ENCODE measurements at places on chromosomes 6 and 20.

- DNase-seq = peak; percentile 63
These were observed 177.8 kb upstream of the ECI2 start for GRCh38 chr6:4313044-4313686.

GRCh38 chr6:2940010-2940850 is 31.1 kb downstream of the SERPINB6 start:
- DNase-seq = peak; percentile 90

DNA sequence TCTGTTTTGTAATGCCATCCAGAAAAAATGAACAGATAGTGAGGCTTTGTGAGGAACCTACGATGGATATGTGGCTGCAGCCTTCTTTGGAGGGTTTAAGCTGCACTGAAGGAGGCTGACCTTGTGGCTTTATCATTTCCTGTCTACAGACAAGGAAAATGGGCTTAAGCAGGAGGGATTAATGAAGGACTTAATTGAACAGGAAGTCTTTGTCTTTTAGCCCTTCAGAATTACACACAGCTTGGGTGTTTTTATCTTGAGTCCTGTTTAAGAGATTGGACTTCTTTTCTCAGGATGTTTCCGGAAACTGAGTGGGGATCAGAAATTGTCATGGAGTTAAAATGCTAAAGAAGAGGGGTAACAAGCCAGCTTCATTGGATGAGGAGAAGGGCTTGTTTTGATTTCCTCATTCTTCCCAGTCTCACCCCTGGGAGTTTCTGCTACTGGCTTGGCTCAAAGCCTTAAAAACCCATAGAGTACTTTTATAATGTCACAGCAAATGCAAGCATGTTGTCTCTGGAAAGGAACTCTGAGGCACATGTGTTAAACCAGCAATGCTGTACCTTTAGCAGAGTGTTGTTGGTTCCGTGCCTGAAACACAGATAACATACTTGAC is 193.6 kb downstream of the JARID2 start:
- DNase-seq = no peak

DNA sequence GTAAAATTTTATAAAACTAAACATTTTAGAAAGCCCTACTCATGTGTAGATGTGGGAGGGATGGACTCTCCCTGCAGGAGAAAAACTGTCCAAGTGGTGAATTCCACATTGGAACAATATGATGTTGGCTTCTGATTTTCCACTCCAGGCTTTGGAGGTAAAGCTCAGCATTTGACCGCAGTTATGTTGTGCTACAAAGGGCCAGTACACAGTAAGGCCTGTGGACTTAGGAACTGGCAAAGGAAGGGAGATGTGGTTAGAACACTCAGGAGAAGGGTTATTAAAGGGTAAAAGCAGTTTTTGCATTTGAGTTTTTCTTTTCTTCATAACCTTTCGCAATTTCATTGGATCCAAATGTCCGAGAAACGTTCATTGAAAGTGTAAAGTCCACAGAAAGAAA is 150.3 kb upstream of the SASH1 start:
- no peak for DNase-seq

- peak; percentile 59 for DNase-seq
These were observed 14.9 kb downstream of the PRKN start for GRCh38 chr6:162712694-162713093.

GRCh38 chr20:23639490-23639958 is 1.8 kb upstream of the CST3 start:
- DNase-seq = no peak

- no peak for DNase-seq
These were observed 579.6 kb downstream of the COL12A1 start for GRCh38 chr6:74626288-74626687.

GRCh38 chr20:21682521-21682954 is 22.9 kb upstream of the PAX1 start:
- no peak for DNase-seq

GRCh38 chr6:5638666-5639065 is 368.1 kb downstream of the NRN1 start:
- no peak for DNase-seq

DNA sequence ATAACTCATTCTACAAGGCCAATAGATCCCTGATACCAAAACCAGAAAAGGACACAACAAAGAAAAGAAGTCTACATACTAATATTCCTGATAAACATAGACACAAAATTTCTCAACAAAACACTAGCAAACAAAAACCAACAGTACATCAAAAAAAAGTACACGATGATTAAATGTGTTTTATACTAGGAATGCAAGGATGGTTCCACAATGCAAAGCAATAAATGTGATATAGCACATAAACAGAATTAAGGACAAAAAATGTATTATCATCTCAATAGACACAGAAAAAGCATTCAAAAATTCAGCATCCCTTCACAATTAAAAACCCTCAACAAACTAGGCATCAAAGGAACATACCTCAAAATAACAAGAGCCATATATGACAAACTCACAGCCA is 23.2 kb downstream of the TREM1 start:
- DNase-seq = no peak

- no peak for DNase-seq
These were observed 74.9 kb upstream of the SMLR1 start for GRCh38 chr6:130752267-130752666.

DNA sequence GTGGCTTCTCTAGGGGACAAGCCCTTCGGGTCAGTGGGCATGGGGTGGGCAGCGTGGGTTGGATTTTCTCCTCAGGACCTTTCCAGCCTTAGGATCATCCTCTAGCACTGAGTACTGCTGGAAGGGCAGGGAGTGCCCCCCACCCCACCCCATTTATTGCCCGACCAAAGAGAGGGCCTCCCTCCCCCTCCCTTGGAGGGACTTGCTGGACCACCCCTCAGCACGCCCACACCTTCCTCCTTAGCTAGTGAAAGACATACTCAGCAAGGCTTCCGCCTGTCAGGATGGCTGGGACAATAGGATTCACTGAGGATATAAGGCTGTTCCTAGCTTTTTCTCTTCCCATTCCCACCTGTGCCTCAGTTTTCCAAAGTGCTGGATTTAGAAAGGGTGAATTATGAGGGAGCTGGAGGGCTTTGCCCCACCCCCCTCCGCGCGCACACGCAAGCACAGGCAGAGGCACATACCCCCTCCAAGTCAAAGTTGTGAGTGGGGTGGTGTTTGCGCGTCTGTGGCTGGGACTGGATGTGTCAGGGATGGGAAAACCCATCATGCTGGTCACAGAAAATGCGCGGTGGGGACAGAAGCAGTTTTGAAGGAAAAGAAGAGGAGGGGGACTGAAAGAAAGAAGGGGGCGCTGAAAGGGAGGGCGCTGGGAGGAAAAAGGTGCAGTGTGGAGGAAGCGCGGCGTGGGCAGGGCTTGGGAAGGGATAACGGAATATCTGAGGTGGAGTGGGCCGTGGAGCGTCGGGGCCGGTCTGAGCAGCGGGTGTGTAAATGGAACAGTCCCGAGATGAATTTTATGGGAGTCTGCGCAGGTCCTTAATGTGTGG is 693 bp upstream of the SLC29A1 start:
- DNase-seq = peak; percentile 44

DNA sequence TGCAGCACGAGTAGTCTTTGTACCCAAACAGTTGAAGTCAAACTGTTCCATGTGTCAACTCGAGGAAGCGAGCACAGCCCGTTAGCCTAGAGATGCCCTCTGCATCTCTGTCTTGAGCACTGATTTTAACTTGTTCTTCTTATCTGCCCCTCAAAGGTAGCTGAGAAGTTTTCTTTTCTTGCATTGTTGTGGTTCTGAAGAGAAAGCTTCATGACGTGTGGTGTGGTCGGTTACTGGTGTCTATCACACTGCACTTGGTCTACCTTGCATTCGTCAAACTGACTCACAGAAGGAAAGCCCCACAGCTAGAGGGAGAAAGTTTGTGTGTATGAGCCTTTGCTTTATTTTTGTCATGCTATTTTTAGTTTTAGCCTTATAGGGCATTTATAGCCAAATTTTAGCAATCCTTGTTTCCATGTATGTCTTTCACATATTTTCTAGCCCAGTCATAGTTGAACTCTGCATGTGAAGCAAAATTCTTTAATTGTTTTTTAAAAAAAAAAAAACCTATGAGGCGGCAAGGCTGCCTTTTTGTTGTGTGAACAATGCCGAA is 115.1 kb downstream of the JAG1 start:
- no peak for DNase-seq

GRCh38 chr20:13205848-13206434 is 15.1 kb upstream of the ISM1 start:
- no peak for DNase-seq

- no peak for DNase-seq
These were observed 1.2 kb downstream of the CDH4 start for GRCh38 chr20:61253264-61253639.

GRCh38 chr20:47922269-47922668 is 137.0 kb upstream of the SULF2 start:
- peak; percentile 20 for DNase-seq

- DNase-seq = peak; percentile 48
These were observed 12.2 kb downstream of the RRP36 start for GRCh38 chr6:43033496-43034189.

DNA sequence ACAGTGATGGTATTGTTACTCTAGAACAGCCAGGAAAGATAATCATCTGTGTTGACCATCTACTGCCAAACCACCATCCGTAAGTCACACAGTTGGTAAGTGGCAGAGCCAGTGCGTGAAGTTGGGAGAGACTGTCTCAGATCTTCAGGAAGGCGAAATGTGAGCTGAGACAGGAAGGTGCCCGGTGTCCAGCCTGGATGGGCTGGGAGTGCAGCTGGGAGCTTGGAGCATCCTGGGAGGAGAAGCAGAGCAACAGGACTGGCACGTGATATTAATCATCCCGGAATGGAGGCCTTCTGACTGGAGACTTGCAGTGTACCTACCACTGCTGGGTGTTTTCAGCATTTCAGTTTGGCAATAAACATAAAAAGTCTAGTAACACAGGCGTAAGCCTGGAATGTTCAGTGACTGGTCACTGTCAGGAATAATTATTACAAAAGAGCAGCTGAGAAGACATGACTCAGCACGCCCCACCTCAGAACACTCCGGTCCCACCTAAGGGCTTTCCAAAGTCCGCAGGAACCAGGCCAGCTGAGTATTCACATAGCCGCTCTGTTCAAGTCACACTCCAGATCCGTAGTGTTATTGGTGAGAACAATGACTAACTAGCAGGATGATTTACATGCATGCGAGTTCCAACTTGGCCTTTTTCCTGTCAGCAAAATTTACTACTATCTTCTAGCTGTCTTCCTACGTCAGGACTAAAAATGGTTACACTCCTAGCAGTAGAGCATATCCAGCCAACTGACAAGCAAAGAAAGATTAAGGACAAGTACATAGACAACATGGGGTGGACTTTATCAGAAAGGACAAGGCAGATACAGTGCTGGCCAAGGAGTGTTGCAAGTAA is 45.1 kb upstream of the PNRC1 start:
- peak; percentile 96 for DNase-seq

DNA sequence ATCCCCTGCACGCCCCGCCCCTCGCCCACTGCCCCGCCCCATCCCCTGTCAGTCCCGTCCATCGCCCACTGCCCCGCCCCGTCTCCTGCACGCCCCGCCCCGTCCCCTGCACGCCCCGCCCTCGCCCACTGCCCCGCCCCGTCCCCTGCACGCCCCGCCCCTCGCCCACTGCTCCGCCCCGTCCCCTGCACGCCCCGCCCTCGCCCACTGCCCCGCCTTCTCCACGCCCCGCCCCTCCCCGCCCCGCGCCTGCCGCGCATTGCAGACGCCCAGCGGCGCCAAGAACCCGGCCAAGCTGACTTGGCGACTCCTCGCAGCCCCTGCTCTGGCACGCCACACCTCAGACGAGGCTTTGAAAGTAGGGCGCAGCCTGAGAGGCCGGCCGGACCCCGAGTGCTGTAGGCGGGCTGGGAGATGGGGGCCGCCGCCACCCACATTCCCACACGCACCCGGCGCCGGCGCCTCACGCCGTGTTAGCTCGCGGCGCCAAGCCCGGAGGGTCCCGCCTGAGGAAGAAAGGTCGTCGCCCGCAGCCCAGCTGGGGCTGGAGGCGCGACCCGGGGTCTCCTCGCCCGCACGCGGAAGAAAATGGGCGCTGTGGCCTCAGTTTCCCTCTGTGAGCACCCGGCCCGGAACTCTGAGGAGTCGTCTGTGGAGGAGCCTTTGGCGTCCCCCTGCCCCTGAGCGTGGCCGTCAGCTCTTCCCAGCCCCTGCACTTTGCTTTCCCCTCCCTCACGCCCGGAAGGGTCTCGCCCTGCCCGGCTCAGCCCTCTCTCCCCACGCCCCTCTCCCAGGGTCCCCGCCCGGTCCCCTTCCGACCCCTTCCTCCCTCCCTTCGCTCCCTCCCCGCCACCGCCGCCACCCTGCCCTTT is at the start of gene RAD21L1:
RAD21L1 (plus strand) TSS at position 262 of the 872 bp plus-strand sequence. CDS start 2,410 bp downstream, outside the sequence.
- peak; percentile 54 for DNase-seq

DNA sequence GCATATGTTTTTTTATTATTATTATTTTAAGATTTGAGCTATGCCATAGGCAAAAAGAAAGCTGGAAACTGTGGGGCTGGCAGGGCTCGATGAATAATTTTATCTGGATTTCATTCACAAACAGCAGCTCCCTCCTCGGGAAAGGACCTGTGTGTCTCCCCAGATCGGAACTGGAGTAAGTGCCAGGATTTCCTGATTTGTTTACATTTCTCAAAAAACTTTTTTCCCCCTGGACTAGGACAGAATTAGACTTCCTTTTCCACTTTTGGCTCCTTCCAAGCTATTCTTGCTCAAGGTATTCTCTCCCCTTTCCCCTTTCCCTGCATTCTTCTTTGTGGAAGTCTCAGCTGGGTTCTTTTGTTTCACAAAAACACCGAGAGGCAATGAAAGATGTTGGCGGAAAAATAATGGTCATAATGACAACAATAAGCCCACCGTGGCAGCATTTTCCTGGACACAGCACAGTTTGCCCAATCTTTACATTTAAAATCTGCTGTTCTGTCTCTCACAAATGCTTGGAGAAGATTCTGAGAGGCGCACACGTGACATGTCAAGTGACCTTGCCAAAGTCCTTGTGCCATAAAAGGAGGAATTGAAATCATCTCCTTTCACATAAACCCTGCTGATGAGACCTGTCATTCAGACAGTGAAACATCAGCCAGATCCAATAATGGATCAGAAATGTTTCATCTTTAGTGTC is 85.8 kb upstream of the PREP start:
- DNase-seq = peak; percentile 34

DNA sequence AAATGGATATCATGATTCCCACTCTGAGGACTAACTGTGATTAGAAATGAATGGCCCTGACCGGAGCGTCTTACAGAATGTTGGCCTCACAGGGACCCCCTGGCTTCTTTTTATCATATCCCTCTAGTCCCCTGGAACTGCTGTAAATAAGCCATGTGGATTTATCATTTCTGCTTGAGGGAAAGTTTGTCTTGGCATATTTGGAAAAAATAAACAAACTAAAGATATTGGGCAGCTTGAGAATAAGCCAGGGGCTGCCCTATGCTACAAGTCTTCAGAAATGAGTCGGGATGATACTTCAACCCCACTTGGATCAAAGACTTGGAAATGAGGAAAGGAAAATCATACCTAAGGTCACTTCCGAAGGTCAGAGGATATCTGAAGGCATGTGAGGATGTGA is 179.1 kb downstream of the THBS2 start:
- no peak for DNase-seq

- no peak for DNase-seq
These were observed 105.7 kb downstream of the SNAP25 start for GRCh38 chr20:10324198-10324847.

DNA sequence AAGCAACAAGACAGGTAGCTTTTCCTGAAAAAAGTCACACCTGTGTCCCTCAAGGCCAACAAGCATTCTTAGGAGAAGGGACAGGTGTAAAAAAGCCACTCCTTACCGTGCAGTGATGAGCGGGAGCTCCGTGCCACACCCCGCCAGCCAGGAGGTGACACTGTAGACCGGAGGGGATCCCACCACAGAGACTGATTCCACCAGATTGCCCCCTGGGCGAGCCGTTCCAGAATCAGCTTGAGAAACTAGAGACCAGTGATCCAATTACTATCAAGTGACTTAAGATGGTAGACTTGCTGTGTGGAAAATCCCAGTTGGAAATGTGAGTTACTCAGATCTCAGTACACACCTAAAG is 37.4 kb downstream of the PKHD1 start:
- DNase-seq = no peak
